ENCODE measurements at places on chromosomes 7 and 10.

DNA sequence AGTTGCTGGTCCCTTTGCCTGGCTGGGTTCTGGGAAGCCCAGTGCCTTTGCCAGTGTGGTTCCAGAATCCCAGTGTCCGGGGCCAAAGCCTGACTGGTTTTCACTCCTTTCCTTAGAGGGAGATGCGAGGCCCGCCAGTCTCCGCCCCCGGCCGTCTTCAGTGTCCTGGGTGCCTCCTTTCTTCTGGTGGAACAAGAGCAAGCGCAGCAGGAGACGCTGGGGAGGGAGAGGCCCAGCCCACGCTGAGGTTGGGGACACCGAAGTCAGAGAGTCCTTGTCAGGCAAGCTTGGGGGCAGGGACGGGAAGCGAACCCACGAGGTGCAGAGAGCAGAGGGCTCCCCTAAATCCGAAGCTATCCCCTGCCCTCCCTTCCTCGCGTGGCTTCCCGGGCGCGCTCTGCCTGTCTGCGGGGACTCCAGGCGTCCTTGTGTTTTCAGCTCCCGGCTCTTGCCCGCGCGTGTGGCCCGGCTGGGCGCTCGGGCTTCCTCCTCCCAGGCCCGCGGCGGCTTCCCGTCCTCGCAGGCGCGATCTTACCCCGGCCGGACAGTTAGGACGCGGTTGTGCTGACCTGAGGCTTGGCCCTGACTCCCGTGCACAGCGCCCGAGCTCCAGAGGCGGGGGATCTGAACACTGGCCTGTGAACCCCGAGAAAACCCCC lies 60.6 kb upstream of the UBE3C start:
- DNase-seq, result no peak

DNA sequence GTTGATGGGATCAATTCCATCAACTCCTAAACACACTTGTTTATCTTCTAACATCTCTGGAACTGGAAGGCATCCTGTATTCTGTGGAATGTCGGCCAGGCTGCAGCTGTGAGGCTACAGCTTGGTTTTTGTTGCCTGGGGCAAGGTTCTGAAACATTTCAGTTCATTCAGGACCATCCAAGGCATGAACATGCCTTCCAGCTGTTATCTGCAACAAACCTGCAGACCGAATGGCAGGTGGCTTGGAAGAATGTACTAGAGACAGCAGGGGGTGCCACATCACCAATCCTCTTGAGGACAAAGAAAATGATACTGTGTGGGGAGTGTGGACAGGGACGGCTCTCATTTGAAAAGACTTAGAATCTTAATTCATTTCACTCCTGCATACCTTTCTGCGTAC lies 12.4 kb downstream of the PAPOLB start:
- DNase-seq, result peak; percentile 29

DNA sequence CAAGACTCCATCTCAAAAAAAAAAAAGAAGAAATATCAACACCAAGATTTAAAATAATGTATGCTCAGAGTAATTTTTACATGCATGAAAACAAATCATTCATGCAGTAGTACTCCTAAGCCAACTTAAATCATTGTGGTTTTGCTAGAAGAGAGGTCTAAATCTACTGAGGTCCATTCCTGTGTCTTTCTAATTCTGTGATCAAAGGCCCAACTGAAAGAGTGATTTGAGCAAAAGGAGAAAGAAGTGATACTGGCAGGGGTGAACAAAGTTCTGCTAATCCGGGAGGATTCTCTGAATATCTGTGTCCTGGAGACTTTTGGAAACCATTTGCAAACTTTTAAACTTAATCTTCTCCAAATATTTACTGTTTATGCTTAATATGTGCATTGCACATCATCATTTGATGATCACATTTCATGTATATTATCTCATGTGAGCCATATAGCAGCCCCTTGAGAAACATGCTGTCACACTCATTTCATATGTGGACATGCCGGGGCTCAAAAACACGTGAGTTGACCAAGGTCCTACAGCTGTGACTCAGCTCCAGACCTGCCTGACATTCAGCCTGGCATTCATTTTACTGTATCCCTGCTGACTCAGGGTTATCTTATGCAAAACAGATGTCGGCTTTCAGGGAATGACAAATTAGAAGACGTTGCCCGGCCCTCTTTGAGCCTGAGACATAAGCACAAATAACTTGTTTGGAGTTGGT lies 76.4 kb downstream of the FAM107B start:
- no peak for DNase-seq

- no peak for DNase-seq
These were observed 149.6 kb upstream of the PRPS1L1 start for GRCh38 chr7:18177129-18177814.

DNA sequence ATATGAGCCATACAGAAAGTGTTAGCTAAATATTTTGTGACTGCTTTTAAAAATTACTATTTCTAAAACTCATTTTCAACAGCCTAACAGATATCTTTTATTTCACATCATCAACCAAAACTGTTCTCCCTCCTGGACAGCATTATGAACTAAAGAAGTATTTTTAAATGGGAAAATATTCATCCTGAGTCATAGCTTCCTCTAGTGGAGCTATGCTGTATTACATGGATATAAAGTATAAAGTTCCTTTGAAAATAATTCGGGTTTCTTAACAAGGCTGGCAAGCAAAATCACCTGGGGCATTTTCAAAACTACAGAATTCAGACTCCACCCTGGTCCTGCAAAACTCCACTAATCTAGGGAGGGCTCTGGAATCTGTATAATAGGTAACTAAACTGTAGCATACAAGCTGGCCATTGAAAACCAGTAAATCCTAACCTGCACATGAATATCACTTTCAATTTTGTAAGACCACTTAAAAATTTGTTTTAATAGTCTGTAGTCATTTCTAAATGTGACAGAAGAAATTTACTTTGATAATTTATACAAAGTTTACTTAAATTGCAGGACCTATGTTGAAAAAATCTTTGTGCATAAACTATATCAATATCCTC lies 53.5 kb downstream of the SCIN start:
- peak; percentile 23 for DNase-seq

DNA sequence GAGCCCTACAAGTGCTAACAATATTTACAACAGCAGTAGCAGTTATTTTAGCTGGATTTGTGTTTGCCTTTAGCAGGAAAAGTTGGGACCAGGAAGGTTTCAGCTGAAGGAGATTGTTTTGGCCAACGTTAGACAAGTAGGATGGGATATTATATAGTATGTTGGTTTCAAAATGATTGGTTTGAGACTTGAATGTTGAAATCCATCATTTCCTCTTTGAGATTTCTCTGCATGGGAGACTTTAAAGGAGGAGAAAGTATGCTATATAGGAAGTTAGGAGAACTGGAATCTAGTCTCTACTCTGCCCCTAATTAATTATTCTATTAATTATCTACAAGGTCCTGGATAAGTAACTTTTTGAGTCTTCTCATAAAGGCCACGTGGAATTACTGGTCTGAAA lies 263.8 kb downstream of the PTEN start:
- DNase-seq, result peak; percentile 22

DNA sequence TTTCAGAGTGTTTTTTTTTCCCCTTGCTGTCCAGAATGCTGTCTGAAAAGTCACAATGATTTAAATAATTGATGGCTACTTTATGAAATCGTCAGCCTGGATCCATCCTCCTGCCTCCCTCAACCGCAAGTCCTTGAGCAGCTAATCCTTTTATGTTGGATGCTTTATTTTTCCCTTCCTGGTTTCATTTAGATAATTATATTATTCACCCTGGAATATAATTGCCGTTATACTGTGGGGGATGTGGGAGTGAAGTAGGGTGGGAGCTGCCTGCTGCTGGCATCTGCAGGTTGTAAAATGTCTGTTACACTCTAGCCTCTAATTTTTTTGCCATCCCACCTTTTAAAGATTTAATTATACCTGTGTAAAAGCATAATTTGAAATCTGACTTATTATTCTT lies 290.5 kb upstream of the LRGUK start:
- DNase-seq, result no peak

DNA sequence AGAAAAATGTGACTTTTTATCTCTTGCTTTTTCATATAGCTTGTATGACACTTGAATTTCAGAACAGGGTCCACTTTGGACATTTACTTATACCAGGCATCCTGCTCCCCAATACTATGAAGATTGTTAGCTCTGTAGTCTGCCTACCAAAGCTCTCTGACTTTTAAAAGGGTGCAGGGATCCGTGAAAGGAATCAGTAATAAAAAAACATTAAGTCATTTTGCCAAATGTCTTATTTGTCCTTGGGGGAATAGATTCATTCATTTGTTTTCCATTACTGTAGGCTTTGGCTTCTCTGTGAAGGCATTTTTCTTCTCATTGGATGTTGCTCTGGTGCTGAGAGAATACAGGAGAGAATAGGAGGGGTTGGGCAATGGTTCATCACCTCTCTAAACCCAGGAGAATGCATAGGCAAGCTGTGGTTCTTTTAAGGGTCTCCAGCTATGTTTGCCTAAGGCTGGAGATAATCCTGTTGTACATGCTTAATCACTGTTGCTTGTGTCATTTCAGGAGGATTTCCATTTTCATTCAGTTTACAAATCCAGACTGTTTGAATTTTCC lies 103.5 kb downstream of the SRI start:
- no peak for DNase-seq

GRCh38 chr7:139582671-139583155 lies 59.2 kb downstream of the CLEC2L start:
- peak; percentile 71 for DNase-seq

DNA sequence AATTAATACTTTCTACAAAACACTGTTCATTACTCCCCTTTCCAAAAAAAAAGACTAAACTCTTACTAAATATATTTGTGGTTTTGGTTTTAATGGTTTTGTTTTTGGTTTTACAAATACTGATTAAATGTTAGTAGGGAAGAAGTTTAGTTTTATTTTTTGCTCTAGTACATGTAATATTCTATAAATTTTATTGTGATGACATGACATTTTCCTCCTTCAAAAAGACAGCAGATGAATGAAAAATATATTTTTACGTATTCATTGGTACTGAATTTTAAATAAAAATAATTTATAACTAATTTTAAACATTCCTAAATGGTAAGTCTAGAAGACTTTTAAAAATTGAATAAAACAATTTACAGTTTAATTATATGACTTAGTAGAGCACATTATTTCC lies 512.9 kb downstream of the GFRA1 start:
- DNase-seq, result no peak

DNA sequence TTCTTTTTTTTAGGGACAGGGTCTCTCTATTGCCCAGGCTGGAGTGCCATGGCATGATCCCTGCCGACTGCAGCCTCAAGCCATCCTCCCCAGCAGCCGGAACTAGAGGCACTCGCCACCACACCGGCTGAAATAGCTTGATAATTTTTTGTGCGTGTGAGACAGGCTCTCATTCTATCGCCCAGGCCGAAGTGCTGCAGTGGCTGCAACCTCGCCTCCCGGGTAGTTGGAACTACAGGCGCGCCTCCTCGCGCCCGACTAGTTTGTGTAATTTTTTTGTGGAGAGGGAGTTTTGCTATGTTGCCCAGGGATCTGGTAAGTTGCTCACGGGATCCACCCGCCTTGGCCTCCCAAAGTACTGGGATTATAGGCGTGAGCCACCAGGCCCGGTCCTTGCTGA lies 1.9 kb downstream of the BUD23 start:
- DNase-seq, result no peak

DNA sequence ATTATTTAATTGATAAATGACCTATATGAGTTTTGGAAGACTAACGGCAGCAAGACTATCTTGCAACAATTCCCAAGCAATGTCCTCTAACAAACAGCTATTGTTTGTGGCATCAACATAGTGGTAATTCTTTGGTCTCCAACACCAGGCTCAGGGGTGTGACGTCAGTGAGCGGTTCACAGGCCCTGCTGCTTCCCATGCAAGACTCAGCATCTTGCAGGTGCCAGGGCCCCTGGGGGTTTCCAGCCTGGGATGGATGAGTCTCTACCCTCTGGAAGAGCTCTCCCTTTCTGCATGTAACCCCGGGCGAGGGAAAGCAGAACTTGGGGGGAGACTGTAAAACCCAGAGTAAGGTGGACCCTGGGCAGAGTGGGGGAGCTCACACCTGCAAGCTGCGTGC lies 164.7 kb downstream of the ACTR3B start:
- DNase-seq, result no peak

DNA sequence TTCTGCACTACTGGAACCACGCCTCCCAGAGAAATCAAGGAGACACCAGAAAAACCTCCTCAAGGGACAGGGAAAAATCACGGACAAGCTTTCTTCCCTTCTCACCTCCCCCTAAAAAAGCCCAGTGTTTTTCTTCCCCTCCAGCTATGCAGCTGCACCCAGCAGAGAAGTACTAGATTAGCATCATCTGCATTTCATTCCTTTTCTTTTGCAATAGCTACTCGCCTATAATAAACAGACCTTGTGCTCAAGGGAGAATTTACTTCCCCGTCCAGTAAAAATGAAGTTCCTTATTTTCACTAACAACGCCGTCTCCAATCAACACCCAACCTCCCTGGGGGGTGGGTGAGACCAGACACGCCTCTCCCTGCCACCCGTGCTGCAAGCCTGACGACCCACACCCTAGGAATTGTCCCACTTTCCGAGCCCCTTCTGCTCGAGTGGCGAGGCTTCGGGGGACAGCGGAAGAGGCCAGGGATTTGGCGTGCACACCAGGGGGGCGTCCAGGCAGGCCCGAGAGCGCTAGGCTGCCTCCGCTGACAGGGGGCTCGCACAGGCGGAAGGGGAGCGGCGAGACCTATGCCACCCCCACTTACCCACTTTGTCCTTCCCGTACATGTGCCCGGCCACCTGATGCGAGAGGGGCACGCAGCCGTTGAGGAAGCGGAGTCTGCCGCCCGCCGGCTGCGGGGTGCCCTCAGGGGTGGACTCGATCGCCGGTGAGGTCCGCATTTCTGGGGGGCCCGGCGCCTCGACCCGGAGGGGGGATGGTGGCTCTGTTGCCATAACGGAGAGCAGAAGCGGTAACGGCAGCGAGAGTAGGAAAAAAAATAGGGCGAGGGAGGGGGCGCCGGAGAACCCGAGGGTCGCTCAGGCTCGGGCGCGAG lies 625 bp downstream of the IPMK start:
- peak; percentile 99 for DNase-seq

- DNase-seq, result peak; percentile 0
These were observed 152.0 kb downstream of the MACC1 start for GRCh38 chr7:20064974-20065862.

DNA sequence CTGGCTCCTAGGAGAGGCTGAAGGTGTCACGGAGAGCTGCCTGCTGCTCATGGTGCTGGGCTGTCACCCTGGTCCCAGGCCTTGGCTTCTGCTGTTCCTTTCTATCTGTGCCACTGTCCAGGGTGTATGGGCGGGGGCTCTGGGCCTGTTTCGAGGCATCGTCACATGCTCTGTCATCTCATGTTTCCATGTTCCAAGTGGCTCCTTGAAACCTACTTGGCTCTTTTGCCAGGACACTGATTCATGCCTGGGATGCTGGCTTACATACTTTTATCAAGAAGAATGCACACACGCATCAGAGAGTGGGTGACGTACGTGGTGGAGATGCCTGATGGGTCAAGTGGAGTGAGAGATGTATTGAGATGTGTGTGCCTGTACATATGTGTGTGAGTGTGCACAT lies 50.9 kb downstream of the ADCY1 start:
- no peak for DNase-seq

GRCh38 chr10:128268015-128268722 lies 141.9 kb upstream of the MKI67 start:
- DNase-seq, result peak; percentile 77
